DMS79 (cell line): ENCODE measurements at places on chromosomes 12 and 14.

DNA sequence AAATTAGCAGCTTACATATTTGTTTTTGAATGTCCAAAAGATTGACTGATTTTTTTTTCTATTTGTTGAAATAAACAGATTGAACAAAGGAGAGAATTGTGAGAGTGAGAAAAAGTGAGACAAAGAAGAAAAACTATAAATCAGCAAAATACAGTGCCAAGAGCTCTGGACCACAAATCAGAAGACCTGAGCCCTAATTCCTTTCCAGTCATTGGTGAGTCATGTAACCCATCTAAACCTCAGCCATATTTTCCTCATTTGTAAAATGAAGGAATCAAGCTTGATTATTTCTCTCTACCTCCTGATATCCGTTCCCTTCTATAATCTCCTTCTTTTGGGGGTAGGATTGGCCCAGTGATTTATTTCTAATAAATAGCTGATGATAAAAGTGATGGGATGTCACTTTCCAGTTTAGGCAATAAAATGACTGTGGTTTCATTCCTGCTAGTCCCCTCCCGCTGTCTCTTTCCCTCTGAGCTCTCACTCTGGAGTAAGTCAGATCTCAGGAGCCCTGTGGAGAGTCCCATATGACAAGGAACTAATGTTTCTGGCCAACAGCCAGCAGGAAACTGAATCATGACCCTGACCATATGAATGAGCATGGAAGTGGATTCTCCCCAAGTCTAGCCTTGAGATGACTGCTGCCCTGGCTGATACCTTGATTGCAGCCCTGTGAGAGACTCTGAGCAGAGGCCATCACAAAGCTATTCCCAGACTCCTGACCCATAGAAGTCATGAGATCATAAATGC lies 218.9 kb downstream of the ACSS3 start:
- DNase-seq: no peak

GRCh38 chr14:78610994-78611393 lies 440.8 kb downstream of the NRXN3 start:
- no peak for DNase-seq

DNA sequence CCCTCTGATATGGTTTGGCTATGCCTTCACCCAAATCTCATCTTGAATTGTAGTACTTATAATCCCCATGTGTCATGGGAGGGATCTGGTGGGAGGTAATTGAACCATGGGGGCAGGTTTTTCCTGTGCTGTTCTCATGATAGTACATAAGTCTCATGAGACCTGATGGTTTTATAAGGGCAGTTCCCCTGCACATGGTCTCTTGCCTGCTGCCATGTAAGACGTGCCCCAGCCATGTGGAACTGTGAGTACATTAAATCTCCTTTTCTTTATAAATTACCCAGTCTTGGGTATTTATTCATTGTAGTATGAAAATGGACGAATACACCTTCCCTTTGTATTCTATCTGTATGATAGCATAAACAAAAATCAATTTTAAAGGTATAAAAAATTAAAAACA lies 333.4 kb upstream of the FBXO33 start:
- DNase-seq: no peak

GRCh38 chr14:68627050-68627867 lies 165.6 kb downstream of the ZFP36L1 start:
- no peak for DNase-seq

DNA sequence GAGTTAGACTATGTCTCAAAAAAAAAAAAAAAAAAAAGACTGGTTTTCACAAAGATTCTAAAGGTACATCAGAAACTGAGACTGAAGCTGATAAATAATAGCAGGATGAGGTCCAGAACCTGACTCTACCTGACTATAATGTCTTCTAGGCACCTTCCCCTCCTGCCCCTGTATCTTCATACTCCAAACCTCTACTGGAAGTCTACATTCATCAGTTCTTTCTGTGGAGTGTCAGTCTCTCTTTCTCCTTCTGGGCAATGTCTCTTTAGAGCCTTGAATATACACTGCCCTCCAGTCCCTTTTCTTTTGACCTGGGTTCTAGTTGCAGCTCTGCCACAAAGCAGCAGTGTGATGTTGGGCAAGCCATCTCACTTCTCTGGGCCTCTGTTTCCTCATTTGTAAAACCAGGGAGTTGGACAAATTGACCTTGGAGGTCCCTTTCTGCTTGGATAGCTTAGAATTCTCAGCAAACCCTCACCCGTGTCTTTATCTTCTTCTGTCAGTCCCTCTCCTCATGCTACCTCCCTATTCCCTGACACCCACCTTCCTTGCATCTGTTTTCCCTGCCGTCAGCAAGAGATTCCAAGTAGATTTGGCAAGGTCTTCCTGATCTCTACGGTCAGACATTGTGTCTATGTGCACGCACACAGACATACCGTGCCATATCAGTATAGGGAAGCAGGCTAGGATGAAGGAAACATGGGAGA lies 4.3 kb downstream of the NFE2 start:
- no peak for DNase-seq

- DNase-seq: no peak
Measured at GRCh38 chr12:92143258-92143657, 2.4 kb downstream of the BTG1 start.

- no peak for DNase-seq
Measured at GRCh38 chr14:71539650-71540285, 392.5 kb upstream of the RGS6 start.

DNA sequence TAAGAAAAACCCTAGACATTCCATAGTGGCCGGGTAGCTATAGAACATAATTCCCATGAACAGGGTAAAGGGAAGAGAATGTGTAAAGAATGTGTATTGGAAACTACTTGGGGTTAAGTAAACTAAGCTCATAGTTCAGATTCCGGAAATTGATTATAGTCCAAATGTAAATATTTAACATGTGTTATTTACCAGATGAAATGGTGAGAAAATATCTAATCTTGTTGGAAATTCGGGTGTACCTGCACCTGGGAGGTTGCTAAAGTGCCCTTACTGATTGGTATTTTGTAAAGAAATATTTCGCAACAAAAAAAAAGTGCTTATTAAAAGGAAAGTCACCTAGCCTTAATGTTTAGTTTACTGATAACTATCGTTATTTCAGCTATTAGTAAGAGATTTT lies 14.4 kb downstream of the RASSF9 start:
- no peak for DNase-seq

DNA sequence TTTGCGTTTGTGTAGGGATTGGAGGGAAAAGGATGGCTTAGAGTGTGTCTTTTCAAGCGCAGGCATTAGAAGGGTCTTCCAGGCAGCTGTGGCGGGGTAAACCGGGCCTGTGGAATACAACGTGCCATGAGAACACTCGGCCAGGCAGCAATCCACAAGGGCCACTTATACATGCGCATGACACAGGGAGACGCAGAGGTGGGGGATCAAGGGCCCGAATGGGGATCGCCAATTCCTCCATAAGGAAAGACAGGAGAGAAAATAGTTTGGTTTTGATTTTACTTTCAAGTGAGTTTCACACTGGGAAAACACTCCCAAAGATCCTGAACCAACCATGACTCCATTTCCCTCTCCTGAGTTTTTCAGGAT lies 71.6 kb downstream of the SPRING1 start:
- no peak for DNase-seq

- DNase-seq: no peak
Measured at GRCh38 chr12:69527506-69528272, 57.5 kb downstream of the FRS2 start.
